ENCODE measurements at places on chromosomes 4 and X.
A peak's percentile ranks its signal among the peaks of the same experiment; 100 is the strongest.

- DNase-seq: no peak
Observed at GRCh38 chrX:121036951-121037350, 10.5 kb upstream of the GLUD2 start.

GRCh38 chr4:39596971-39597370, 41.7 kb downstream of the SMIM14 start:
- no peak for DNase-seq

GRCh38 chrX:22666441-22666840, 333.3 kb upstream of the DDX53 start:
- no peak for DNase-seq

DNA sequence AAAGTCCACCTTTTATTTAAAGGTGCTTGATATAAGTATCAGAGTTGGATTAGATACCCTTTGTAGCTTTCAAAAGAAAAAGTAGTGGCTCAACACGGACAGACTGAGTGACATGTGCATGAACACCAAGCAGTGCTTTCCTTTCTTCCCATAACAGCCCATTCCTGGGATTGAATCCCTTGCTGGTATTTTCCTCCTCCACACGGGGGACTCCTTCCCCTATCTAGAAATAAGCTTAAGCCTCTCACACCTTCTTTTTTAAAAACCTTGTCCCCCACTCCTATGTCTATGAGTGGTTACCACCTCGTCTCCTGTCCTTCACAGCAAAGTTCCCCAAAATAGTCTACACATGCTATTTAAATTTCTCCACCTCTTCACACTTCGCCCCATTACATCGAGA, 5.1 kb downstream of the AP1S2 start:
- DNase-seq: no peak

- no peak for DNase-seq
Observed at GRCh38 chrX:110143454-110144210, 140.7 kb downstream of the TMEM164 start.

DNA sequence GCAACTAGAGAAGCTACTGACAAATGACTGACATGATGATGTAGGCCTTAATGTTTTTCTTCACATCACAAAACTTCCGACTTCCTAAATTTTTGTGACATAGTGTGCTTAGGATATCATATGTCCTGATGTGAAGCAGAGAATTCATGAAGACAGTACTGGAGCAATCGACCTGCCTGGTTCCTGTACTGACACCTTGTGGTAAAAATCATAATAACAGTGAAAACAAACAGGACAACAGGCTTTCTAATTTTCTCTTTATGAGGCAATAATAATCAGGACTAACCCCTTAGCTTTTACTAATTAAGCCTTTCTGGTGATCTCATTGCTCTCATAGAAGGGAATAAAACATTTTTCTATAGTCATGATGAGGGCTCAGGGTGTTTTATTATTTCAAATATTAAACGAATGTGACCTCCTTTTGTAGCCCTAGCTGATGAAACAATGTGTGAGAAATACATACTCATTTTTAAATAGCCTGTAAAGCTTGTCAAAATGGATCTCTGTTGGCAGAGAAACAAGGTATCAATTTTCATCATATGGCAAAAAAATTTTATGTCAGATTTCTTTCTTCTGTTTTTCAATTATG, 158.4 kb downstream of the TENT5D start:
- DNase-seq: peak; percentile 3

GRCh38 chrX:153407736-153408135, 3.5 kb upstream of the ZFP92 start:
- DNase-seq: no peak

DNA sequence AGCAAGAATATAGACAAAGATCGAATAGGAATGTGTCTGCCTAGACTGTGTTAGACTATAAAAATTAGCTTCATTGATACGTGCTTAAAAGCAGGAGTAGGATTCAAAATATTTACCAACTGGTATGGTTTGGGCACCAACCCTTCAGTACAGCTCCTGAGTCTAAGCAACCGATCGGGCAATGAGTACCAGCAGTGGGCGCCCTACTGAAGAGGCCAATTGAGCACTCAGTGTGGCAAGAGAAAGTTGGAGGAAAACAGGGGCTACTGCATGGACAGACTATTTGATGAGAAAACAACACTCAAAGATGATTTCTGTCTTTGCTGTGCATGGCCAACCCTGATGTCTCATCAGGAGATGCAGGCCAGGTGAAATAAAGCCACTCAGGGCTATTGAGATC, 176.0 kb upstream of the NWD2 start:
- DNase-seq: no peak

DNA sequence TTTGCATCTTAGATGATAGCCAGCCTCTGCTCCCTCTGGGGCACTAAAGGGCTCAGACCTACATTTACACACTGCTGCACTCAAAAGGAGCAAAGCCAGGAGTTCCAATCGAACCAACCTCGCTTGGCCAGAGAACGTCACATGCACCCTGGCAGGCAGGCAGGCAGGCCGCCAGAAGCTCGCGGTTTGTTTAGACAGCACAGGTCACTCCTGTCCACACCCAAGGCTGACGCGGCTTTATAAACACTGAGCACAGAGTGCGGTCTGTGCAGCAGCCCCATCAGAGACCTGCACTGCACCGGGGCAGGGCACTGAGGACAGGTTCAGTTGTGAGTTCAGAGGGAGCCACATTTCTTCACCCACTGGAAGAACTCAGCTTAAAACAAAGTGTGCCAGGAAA, 143.9 kb downstream of the BCOR start:
- no peak for DNase-seq

- peak; percentile 65 for DNase-seq
Observed at GRCh38 chr4:15653864-15654592, 1.1 kb downstream of the FBXL5 start.

- DNase-seq: no peak
Observed at GRCh38 chrX:9227276-9227675, 193.3 kb upstream of the FAM9B start.

- DNase-seq: no peak
Observed at GRCh38 chr4:110064295-110064694, 134.1 kb downstream of the ELOVL6 start.

GRCh38 chr4:184281231-184282139, 63.8 kb upstream of the ENPP6 start:
- no peak for DNase-seq

GRCh38 chr4:72468904-72469502, 100.0 kb downstream of the ADAMTS3 start:
- DNase-seq: peak; percentile 42

DNA sequence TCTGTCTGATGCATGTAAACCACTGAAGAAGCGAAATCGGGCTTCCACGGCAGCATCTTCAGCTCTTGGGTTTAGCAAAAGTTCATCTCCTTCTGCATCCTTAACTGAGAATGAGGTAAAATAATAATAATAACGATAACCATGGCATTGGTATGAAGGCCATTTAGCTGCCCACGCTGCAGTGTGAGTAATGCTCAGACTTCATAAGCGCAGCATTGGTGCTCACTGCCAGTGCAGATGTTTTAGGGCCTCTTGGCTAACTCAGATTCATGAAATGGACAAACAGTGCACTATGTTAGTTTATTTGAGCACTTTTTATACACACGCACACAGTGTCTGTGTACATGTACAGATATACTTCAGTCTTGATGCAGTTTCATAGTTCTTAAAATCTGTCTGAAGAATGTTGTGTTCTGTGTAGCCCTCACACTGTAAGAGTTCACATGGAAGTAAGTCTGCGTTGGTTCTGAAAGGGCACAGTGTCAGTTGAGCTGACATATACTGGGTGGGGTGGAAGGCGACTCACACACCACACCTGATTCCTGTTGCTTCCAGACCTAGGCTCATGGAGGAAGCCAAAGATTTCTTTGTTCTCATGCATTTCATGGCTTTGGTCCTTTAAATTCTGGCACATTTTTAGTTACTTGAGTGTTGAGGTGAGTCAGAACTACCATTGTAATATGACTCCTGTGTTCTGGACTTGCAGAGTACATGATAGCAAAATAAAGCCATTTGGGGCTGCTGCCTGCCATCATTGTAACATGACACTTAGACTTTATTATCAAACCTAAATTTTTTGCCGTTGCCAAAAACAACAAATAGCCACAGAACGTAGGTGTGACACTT, 68.7 kb downstream of the NSD2 start:
- no peak for DNase-seq

Data from hematopoietic multipotent progenitor cell treated with erythropoietin and hydrocortisone succinate and interleukin-3 and kit ligand, for 15 days (in vitro differentiated cells).